ENCODE measurements at places on chromosomes 11 and 22.

- no peak for DNase-seq
Observed at GRCh38 chr11:34798985-34799384, 117.2 kb downstream of the APIP start.

GRCh38 chr11:44306052-44306917, 3.7 kb downstream of the ALX4 start:
- DNase-seq: no peak

GRCh38 chr11:90223248-90223585, 368 bp upstream of the CHORDC1 start:
- no peak for DNase-seq

DNA sequence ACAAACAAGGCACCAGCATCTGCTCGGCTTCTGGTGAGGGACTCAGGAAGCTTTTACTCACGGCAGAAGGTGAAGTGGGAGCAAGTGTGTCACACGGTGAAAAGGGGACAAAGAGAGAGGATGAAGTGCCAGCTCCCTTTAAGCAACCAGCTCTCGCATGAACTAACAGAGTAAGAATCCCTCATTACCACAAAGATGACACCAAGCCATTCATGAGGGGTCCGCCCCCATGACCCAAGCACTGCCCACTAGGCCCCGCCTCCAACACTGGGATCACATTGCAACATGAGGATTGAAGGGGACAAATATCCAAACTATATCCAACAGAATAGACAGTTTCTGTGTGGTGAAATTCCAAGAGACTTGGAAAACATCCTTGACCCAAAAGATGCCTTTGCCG, 198.2 kb upstream of the POU2AF2 start:
- no peak for DNase-seq

- DNase-seq: no peak
Observed at GRCh38 chr11:115780646-115781362, 276.6 kb upstream of the CADM1 start.

GRCh38 chr11:130261571-130261970, 53.1 kb downstream of the ZBTB44 start:
- no peak for DNase-seq

GRCh38 chr11:69959461-69959860, 118.7 kb upstream of the ANO1 start:
- no peak for DNase-seq

DNA sequence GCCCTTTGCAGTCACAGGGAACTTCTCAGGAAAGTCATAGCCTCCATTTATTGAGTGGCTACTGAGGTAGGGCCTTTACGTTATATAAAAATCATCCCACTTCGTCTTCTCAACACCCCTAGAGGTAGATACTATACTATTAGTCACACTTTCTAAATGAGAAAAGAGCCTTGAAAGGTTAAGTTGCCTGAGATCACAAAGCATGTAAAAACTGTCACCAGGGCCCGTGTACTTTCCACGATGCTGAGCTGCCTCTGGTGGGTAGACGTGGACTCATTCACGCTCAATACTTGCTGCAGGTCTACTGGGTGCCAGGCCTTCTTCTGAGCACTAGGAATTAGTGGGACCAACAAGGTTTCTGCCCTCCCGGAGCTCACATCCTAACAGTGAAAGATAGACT, 16.3 kb downstream of the CHRDL2 start:
- no peak for DNase-seq

DNA sequence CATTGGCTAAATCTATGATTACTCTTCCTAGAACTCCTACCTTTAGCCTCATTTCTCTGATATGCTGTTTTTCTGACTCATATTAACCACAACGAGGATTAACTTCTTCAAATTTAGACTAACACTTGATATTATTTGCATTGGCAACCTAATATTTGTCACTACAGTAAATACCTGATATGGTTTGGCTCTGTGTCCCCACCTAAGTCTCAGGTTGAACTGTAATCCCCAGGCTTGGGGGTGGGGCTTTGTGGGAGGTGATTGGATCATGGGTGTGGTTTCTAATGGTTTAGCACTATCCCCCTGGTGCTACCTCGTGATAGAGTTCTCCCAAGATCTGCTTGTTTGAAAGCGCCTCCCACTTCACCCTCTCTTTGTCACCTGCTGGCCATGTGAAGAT, 17.1 kb upstream of the MED17 start:
- no peak for DNase-seq
